ENCODE measurements at places on chromosomes 7 and 10. TPM values are rescaled to one million over a fixed set of nuclear protein-coding genes. Genes with fewer than 3 reads are reported as not detected.

The AOAH gene
- polyA plus RNA-seq = not detected

The TUBAL3 gene
- not detected for polyA plus RNA-seq

The OR2A1 gene
- not detected for polyA plus RNA-seq

DNA sequence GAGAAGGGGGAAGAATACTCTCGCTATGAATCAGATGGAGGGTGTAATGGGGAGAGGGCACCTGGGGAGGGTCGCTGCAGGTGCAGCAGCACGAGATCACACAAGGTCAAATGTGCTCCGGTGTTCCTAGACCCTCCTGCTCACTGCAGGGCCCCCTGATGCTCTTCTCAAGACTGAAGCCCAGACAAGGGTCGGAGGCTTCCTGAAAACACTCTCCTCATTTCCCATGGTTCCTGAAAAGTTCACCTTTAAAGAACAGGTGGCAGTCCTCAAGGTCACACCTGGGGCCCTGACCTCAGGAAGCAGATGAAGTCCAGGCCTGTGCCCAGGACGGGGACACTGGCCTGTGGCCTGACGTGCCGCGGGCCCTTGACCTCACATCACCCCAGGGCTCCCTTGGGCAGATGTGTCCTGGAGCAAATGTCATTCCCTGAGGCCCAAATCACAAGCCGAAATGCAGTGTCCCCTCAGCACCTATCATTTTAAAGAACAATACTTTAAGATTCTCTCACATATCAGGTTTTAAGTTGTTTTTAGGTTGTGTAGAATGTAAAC, 289.8 kb downstream of the GLRX3 start:
- no peaks in the 10 kb centered on the region for H3K4me1 ChIP-seq
- no peak overlapping the region for H3K4me3 ChIP-seq
- DNase-seq = no peak
- H3K27ac ChIP-seq = no peak overlapping the region

DNA sequence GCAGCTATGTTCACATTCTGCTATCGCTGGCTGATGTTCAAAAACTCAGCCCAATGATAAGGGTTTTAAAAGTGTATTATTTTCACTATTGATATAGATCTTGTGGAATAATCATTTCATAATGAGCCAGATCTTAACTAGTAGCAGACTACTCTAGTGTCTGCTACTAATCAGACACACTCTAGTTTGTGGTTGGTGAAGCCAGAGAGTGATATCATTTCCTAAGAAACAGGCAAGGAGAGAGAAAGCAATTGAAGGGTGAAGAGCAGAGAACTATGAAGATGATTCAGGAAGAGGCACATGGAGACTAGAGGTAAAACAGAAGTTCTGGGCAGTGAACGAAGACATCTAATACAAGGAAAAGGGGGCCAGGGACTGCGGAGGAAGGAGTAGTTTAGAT, 58.2 kb upstream of the BET1 start:
- H3K36me3 ChIP-seq = no peaks in the 10 kb centered on the region
- no peak overlapping the region for H3K4me3 ChIP-seq
- no peaks in the 10 kb centered on the region for H3K27me3 ChIP-seq
- H3K4me1 ChIP-seq = peaks cover 7% of the 10 kb centered on the region
- DNase-seq = no peak
- no peak overlapping the region for H3K27ac ChIP-seq

DNA sequence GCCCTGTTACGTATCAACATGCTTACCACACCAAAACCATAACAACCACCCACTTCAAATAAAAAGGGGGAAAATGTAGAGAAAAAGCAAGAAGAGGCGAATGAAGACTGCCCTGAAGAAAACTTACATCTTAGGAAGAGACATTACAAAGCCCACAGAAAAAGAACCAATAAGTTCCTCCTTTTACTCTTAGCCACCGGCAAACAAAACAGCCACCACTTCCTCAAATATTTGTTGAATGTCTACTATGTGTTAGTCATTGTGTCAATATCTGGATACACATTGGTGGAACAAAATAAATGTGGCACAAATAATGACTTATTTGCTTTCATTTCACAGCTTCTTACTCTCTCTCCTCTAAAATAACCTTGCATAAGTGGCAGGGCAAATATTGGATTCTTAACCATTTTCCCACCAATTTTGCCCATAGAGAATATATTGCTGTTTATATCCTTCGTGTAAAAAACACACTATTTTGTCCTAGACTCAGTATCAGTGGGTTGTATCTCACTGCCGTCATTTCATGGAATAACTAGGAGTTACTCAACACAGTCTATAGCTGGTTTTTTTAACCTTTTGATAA, 106.8 kb downstream of the ANK3 start:
- DNase-seq = no peak
- peak overlapping the region; percentile 85 for H3K27ac ChIP-seq
- no peaks in the 10 kb centered on the region for H3K36me3 ChIP-seq

DNA sequence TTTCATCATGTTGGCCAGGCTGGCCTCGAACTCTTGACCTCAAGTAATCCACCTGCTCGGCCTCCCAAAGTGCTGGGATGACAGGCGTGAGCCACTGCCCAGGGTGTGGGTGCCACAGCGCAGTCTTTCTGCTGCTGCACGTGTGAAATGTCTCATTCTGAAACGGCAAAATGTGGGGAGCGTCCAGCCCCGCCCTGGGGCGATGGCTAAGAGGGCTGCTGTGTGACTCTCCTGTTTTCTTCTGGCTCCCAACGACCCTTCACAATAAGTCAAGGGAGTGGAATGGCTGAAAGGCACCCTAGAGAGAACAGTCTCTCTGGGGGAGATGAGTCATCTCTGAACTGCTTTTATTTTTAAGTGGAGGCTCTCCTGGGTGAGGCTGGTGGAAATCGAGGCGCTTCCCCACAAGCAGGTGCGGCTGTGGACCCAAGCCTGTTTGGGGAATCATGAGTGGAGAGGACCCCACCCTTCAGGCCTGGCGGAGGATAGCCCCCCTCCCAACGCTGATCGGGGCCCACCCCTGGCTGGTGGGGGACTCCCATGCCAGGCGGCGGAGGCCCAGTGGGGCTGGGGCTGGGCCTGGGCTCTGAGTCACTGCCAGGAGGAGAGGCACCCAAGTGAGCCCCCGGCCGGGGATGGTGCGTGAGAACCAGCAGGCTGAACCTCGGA, 18.0 kb downstream of the ADAP1 start:
- no peak overlapping the region for H3K27ac ChIP-seq
- no peak for DNase-seq
- 0 out of 2 replicates have a peak, but pooled peaks cover 5% of the 10 kb centered on the region for H3K4me1 ChIP-seq
- no peaks in the 10 kb centered on the region for H3K27me3 ChIP-seq
- H3K36me3 ChIP-seq = no peaks in the 10 kb centered on the region

DNA sequence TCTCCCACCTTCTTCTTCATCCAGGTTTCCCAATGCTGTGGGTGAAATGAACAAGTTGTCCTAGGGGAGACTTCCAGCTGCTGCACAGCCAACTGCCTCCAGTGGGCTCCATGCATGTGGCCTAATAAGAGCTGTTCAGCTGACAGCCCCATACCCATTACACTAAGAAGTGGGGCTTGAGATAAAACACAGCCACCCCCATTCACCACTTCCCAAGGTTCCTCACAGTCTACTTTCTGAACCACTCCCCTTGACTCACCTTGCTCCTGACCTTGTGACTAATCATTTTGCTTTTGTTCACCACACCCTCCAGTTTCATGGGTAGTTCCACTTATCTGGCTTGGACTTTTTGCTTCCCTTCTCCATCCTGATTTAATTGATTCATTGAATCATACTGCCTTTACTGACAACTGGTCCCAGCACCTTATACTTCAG, 119.3 kb downstream of the CABCOCO1 start:
- H3K27ac ChIP-seq = no peak overlapping the region
- no peak overlapping the region for H3K4me3 ChIP-seq
- H3K36me3 ChIP-seq = no peaks in the 10 kb centered on the region

DNA sequence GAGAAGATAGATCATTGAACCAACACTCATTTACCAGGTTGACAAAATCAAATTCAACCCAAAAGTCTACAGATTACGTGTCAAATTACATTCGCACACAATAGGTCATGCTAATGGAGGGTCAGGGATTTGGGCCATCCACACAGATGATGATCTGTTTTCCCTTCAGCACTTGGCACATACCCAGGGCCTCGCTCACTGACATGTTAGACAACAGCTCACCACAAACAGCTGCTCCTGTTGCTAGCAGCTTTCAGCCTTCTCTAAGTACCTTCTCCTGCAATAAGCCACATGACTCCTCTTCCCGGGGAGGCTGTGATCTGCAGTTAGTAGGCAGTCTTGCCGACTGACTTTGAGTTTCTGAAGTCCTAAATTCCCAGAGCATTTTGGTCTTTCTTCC, 18.4 kb downstream of the NKX2-3 start:
- no peaks in the 10 kb centered on the region for H3K4me1 ChIP-seq
- no peaks in the 10 kb centered on the region for H3K36me3 ChIP-seq
- peaks cover 84% of the 10 kb centered on the region for H3K27me3 ChIP-seq
- H3K4me3 ChIP-seq = no peak overlapping the region
